Type B pancreatic cell (in vitro differentiated cells): ENCODE measurements at places on chromosomes 3 and 15. TPM values are rescaled to one million over a fixed set of nuclear protein-coding genes. Genes with fewer than 3 reads are reported as not detected.

DNA sequence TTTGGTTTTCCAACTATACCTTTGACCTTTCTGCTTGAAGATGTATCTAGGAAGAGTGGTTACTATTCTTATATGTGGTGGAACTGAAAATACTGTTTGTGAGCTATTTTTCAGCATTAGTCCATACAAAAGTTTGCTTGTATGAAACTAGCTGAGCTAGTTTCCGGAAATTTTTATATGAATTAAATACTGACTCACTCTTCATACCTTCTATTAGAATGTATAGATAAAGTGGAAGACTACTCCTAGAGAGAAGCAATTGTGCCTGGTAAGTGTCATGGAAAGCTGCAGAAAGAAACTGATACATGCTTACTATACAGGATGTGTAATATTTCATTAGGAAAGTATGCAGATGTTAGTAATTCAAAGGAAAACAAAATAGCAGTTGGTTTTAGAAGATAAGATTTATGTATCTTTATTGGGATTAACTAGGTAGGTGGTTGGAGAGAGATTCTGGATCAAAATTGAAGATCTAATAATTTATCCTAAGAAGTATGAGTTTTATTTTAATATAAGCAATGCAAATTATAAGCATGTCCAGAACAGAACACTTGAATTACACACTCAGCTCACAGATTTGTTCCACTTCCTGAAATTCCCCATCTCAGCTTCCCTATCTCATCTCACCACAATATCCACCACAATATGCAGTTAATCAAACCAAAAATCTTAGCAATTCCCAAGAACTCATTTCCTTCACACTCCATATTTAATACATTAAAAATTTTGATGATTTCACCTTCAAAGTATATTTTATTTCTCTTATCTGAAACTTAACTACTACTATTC lies 82.8 kb downstream of the BCHE start:
- H3K4me3 ChIP-seq = no peak overlapping the region
- H3K4me1 ChIP-seq = no peaks in the 10 kb centered on the region
- no peaks in the 10 kb centered on the region for H3K27me3 ChIP-seq
- H3K36me3 ChIP-seq = no peaks in the 10 kb centered on the region

- DNase-seq = no peak
- H3K4me3 ChIP-seq = no peak overlapping the region
- H3K27ac ChIP-seq = no peak overlapping the region
- H3K27me3 ChIP-seq = peaks cover 5% of the 10 kb centered on the region
Observed at GRCh38 chr15:73934281-73934680, 8.0 kb downstream of the LOXL1 start.

- no peak overlapping the region for H3K4me3 ChIP-seq
- H3K27ac ChIP-seq = no peak overlapping the region
- H3K4me1 ChIP-seq = no peaks in the 10 kb centered on the region
- no peaks in the 10 kb centered on the region for H3K36me3 ChIP-seq
- H3K27me3 ChIP-seq = peaks cover 37% of the 10 kb centered on the region
- DNase-seq = no peak
Observed at GRCh38 chr15:72307026-72307425, 12.9 kb downstream of the CELF6 start.

DNA sequence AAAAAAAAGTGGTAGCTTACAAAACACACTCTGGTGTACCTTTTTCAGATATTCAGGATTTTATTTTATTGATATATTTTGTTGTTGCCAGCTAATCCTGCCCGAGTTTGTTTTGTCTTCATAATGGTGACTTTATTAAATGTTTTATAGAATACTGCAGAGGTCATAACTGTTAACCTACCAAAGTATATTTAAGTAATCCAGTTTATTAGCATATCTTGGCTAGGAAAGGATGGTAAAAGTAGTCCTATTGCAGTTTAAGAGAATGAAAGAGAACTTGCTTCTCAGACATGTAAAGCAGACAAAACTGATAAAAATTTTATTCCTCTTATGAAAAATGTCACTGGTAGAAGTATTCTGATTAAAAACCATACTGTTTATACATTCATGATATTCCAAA lies 59.2 kb upstream of the IGSF10 start:
- no peaks in the 10 kb centered on the region for H3K27me3 ChIP-seq
- no peak overlapping the region for H3K27ac ChIP-seq
- DNase-seq = no peak
- no peaks in the 10 kb centered on the region for H3K36me3 ChIP-seq
- H3K4me1 ChIP-seq = no peaks in the 10 kb centered on the region
- H3K4me3 ChIP-seq = no peak overlapping the region

DNA sequence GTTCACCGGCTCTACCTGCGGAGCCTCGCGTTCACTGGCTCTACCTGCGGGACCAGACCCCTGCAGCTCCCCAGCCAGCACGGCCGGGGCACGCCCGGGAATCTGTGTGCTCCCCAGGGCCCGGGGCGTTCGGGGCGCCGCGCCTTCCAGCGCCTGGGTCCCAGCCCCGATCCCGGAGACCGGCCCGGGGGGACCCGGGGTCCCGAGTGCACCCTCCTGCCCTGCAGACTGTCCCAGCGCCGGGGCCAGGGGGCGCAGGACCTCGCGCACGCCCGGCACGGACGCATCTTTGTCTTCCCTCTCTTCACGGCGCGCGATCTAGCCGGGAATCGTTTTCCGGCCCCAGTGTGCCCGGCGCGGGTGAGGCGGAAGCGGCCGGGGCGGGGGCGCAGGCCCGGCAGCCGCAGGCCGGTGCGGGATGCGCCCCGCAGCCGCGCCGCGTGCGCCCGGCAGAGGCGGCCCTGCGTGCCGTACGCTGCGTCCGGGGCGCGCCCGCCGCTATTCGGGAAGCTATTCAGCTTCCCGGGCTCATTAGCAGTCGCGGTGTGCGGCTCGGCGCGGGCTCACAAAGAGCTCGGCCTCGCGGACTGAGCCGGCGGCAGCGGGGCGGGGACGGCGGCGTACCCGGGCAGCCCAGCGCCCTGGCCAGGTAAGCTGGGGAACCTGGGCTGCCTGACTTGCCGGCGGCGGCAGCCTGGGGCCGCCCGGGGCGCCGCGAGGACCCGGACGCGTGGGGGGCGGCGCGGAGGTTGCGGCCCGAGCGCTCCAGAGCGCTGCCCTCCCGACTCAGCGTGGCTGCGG lies at the start of gene APBA2:
TSS of gene APBA2 (plus strand) at position 345 of the 801 bp plus-strand sequence. CDS start 167,911 bp downstream, outside the sequence.
- peaks cover 15% of the 10 kb centered on the region for H3K27me3 ChIP-seq
- H3K27ac ChIP-seq = no peak within 1 kb of the TSS
- peak within 1 kb of the TSS; percentile 88 for H3K4me3 ChIP-seq
- DNase-seq = no peak
- peaks cover 3% of the 10 kb centered on the region for H3K36me3 ChIP-seq

The EXD1 gene
- not detected in 2 replicates for total RNA-seq

The ADAMTS17 gene
- 18.3 and 23.1 TPM in 2 replicates for total RNA-seq

The CCR8 gene
- 1.2 TPM in 1 of 2 replicates, not detected in the other for total RNA-seq
